ENCODE measurements at places on chromosomes 6 and 20. TPM values are rescaled to one million over a fixed set of nuclear protein-coding genes. Genes with fewer than 3 reads are reported as not detected.

Gene BEND6
- 14.3 TPM for total RNA-seq

Gene NXT1
- total RNA-seq = 20.1 TPM

Gene SRSF6
- 35.0 TPM for total RNA-seq

Gene GHRH
- total RNA-seq = not detected

Gene BHLHE23
- total RNA-seq = not detected

Gene SLC22A16
- total RNA-seq = not detected

Gene EDN1
- total RNA-seq = 2.8 TPM

Gene MOXD1
- total RNA-seq = 118 TPM

Gene FUCA2
- total RNA-seq = 42.5 TPM

Gene ULBP2
- 13.7 TPM for total RNA-seq

Gene GTSF1L
- total RNA-seq = not detected

Gene ATP9A
- total RNA-seq = 22.3 TPM

Gene MTG2
- total RNA-seq = 15.7 TPM

Gene LY6G6C
- not detected for total RNA-seq

Gene EBF4
- 1.8 TPM for total RNA-seq

Gene MCHR2
- not detected for total RNA-seq

Gene BTNL2
- total RNA-seq = not detected
